ENCODE measurements at places on chromosomes 4 and X.

- DNase-seq, result no peak
Measured at GRCh38 chr4:113977526-113977855, 2.0 kb downstream of the ARSJ start.

GRCh38 chr4:127698789-127699200, 31.4 kb upstream of the SLC25A31 start:
- DNase-seq, result no peak

GRCh38 chr4:155592179-155592937, 74.3 kb upstream of the GUCY1A1 start:
- no peak for DNase-seq

DNA sequence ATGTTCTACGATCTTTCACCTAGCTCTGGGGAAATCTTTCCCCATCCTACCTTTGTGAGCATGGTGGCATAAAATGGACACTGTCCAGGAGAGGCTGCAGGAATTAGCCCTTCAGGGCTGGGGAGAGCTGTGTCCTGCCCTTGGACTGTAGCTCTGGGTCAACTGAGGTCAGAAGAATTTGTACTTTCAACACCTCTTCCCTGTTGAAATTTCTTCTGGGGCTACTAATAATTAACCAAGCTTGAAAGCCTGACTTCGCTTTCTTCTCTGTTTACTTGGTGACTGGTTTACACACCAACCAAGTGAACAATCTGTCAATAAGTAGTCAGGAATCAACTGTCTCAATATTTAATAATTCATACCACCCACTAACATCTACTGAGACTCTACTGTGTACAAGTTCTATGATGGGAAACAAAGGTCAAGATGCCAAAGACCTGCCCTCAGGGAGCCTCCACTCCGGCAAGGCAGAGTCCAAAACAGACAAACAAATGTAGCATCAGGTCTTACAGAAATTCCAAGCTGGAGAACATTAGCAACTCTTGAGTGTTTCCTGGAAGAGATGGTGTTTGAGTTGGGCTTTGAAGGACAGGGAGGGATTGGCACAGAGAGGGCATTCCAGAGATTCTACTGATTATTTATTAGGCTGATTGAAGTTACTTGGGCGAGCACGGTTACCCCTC, 113.1 kb downstream of the ENPP6 start:
- DNase-seq, result no peak

- no peak for DNase-seq
Measured at GRCh38 chrX:122119361-122119760, 1064.7 kb upstream of the GRIA3 start.

DNA sequence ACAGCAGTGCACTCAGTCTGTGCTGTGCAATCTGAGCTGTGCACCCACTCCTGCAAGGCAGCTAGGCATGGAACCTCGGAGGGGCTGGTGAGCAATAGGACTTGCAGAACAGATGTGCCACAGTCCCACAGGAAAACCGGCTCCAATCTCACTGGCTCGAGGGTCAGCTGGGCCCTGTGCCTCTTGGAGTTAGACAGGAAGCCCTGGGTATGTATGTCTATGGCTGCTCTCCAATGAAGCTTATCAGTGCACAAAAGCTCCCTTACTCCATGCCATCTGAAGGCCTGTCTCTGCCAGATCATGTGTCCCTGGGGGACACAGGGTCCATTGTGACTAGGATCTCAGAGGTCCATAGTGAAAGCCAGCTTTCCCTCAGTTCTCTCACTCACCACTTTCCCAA, 335.8 kb downstream of the SH3BGRL start:
- DNase-seq, result no peak

GRCh38 chr4:80926446-80926845, 104.1 kb upstream of the BMP3 start:
- no peak for DNase-seq

GRCh38 chr4:61194571-61194970, 5.6 kb upstream of the ADGRL3 start:
- no peak for DNase-seq

GRCh38 chr4:25925486-25926201, 11.6 kb downstream of the SMIM20 start:
- DNase-seq, result no peak

- no peak for DNase-seq
Measured at GRCh38 chr4:90745176-90745575, 618.0 kb downstream of the CCSER1 start.

- no peak for DNase-seq
Measured at GRCh38 chr4:158005021-158005420, 167.8 kb downstream of the GASK1B start.

- DNase-seq, result no peak
Measured at GRCh38 chrX:24285082-24285481, 28.8 kb downstream of the SUPT20HL2 start.

GRCh38 chr4:154560419-154560801, 2.4 kb upstream of the FGB start:
- no peak for DNase-seq

GRCh38 chr4:64721106-64721505, 311.9 kb upstream of the TECRL start:
- no peak for DNase-seq

DNA sequence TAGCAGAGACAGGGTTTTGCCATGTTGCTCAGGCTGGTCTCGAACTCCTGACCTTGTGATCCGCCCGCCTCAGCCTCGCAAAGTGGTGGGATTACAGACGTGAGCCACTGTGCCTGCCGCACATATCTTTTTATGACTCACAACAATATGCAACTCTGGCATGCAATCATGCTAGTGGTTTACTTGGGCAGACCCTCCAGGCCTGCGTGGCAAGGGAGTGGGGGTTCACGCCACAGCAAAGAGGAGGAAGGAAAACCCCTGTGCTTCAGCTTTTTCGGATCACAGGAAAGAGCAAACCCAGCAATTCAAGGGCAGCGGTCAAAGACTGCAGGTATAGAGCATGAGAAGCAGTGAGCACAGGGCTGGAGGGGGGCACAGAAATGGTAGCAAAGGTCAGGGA, 48.3 kb upstream of the CD99 start:
- no peak for DNase-seq

GRCh38 chr4:1368421-1369090, 21.5 kb downstream of the UVSSA start:
- DNase-seq, result no peak

GRCh38 chrX:51332188-51332942, at the start of gene NUDT10:
NUDT10 (plus strand) TSS chrX:51332822; CDS start chrX:51332966, 144 bp downstream.
- peak; percentile 40 for DNase-seq

DNA sequence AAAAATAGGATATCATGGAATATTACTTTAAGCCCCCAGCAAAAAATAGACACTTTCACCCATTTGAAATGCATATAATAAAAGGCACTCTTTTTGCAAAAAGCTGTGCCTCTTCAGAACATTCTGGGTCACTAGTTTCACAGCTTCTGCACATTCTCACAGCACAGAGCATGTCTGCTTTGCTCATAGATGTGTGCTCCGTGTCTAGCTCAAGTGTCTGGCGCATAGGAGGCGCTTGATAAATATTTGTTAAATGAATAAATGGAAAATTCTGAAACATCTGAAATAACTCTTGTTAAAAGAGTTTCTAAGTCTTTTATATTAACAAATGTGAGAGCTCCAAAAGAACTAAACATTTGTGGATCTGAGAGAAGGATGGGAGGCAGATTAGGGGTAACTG, 275.2 kb downstream of the PTTG2 start:
- no peak for DNase-seq

DNA sequence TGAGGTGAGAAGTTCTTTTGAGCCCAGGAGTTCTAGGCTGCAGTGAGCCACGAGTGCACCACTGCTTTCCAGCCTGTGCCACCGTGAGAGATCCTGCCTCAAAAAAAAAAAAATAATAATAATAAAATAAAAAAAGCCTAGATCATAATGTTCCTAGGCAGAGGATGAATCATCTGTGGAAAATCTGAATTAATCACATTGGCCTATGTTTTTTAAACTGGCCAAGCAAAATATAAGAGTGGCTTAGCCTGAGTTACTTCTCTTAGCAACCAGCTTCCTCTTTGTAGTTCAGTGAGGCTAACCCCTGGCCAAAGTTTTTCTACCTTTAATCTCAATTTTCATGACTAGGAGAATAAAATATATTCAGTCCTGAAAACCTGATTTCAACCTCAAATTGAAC, 614.6 kb downstream of the PPP4R3C start:
- no peak for DNase-seq

DNA sequence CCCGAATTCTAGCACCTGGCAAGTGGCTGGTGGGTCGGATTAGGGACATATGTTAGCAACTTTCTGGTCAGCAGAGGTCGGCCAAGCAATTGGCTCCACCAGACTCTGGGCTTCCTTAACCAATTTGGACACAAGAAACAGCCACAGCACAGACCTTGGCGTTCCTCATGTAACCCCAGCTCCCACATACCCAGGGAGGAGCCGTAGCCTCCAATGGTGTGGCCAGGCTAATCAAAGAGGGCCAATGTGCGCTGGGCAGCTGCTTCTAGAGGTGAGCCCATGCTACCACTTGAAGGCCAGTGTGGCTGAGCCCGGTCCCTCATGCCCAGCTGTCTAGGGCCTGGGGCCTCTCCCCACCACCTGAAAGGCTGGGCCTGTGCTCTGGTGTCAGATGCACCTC, 82.5 kb upstream of the MSX1 start:
- DNase-seq, result no peak

- DNase-seq, result no peak
Measured at GRCh38 chrX:44143061-44143602, 169.9 kb upstream of the NDP start.

DNA sequence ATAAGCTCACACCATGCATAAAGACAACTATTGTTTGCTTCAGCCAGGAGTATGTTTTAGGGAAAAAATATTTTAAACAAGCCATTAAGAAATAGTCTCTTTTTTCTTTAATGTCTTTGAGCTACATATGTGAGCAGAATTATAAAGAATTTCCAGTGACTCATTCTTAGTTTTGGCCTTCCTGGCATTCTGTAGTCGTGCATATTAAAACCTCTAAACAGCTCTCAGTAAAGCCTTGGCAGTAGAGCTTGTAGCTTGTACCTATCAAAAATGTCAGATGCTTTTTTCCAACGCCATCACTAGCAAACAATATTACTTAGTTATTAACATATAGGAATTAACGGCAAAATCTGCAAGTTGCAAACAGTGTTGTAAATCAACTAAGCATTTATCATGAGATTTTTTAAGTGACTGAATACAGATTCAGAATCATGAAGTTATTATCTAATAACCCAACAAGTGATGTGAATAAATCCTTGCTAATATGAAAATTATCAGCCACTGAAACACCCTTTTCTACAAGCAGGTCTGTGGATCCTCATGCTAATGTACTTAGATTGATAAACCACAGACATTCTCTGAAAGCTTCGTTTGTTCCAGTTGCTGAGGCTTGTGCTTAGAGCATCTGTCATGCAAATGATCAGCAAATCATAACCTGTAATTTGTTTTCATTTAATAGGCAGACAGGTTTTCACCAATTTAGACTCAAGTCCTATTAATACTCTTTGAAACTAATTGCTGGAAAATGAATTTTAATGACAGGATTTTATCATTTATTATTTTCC, 412.0 kb upstream of the ATOH1 start:
- DNase-seq, result no peak

- no peak for DNase-seq
Measured at GRCh38 chr4:150588316-150588715, 6.4 kb downstream of the MAB21L2 start.

- no peak for DNase-seq
Measured at GRCh38 chr4:106264331-106264728, 51.7 kb downstream of the TBCK start.

- no peak for DNase-seq
Measured at GRCh38 chrX:106263817-106264216, 95.7 kb downstream of the PWWP3B start.

- DNase-seq, result no peak
Measured at GRCh38 chr4:157772907-157773306, 399.9 kb downstream of the GASK1B start.

- no peak for DNase-seq
Measured at GRCh38 chr4:7398788-7399439, 35.8 kb downstream of the PSAPL1 start.

DNA sequence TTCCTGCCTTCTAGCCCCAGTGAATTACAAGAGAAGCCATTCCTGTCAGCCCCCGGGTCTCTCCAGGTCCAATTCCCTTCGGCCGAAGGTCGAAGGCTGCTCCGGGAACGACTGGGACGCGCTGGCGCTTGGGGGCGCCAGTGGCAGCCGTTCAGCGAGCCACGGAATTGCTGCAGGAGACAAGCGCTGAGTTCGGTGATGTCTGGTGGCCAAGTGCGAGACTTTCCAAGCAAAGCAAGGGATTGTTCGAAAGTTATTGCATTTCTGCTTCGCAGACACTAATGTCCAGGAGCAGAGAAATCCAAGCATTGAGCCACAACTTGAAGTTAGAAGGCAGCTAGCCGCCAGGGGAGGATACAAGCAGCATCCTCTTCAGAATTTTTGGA, 1.1 kb upstream of the DKK2 start:
- no peak for DNase-seq

GRCh38 chr4:110361921-110362320, 114.0 kb upstream of the ENPEP start:
- DNase-seq, result no peak

DNA sequence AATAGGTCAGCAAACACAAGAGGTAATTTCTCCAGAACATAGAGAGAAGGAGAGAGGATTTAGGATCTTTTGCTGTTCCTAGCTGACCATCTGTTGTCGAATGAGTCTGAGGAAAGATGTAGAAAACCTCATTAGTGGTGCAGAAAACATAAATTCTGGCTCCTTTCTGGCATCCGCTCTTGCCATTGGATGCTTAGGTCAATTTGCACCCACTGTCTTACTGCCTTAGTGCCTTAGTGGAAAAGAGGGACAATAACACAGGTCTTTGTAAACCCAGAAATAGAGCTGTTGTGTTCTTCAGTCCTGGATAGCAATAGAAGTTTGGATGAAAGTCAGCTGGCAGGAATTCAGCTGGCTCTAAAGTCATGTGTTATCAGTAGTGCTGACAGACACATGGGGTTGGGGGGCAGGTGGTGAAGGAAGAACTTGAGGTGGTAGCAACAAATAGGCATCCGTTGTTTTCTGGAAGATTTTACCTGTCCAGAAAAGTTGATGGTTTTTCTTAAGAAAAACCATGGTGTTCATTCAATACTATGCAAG, 78.2 kb downstream of the GLRA2 start:
- DNase-seq, result no peak

DNA sequence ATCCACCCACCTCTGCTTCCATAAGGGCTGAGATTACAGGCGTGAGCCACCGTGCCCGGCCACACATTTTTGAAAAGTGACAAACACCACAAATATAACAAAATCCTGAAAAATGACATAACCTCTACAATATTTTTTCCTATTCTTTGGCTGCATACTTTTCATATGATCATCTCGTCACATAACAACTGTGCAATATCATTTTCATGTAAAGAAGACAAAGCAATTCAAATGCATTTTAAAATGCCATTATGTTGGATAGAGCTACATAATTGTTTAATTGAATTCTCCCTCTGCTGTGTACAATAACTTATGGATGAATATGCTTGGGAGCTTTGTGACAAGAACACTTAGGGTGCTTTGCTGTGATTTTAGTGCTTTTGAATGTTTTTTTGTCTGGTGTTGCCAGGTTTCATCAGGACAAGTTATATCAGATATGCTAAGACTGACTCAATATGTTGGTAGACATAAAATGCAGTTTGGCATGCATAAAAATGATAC, 132.9 kb downstream of the CHIC2 start:
- DNase-seq, result no peak
